ENCODE measurements at places on chromosomes 1 and 21.

GRCh38 chr1:198919667-198920398 is 281.0 kb downstream of the PTPRC start:
- DNase-seq = no peak

DNA sequence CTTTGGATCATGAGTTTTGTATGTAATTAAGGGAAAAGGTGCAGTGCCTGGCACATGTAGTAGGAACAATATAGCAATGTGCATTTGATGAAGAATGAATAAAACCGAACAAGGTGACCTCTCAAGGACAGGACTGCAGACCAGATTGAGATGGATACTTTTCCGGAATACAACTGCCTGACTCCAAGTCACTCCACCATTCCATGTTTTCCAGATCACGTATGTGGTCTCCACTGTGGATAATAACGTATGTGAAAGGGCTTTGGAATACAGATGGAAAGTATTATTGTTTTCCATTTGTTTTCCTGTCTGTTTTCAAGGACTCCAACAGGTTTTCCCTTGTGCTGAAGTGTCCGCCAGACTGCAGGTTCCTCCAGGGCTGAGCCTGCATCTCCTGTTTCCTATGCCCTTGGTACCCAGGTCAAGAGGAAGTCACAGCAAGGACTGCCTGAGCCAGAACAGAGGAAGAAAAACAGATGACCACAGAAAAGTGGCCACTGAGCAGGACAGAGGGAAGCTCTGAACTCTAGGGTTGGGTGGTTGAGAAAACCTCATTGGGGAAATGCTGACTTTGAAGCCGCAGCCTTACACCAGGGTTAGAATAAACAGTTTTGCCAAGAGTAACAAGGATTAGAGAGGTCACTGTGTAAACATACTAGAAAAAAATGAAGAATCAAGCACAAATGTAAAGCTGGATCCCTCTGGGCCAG is 4.0 kb downstream of the CFAP45 start:
- no peak for DNase-seq

DNA sequence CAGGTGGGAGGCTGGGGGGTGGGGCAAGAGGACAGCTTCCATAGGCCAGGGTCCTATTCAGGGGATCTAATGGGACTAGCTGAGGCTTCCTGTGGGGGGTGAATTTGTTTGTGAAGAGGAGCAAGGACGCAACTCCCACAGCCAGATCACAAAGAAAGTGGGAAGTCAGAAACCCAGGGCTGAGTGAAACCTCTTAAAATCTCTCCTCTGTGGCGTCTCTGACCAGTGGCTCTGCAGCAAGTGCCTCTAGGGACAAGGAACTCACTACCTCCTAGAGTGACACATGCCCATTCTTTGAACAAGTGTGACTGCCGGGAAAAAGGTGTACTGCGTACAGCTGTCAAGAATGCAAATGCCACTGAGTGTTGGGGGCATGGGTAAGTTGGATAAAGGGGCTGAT is 187.9 kb downstream of the HIVEP3 start:
- no peak for DNase-seq

DNA sequence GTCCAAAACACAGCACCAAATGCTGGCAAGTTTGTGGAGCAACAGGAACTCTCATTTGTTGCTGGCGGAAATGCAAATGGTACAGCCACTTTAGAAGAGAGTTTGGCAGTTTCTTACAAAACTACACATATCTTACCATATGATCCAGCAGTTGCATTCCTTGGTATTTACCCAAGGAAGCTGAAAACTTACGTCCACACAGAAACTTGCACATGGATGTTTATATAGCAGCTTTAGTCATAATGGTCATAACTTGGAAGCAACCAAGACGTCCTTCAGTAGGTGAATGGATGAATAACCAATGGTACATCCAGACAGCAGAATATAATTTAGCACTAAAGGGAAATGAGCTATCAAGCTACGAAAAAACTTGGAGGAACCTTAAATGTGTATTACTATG is 66.4 kb downstream of the MARK1 start:
- DNase-seq = peak; percentile 2

DNA sequence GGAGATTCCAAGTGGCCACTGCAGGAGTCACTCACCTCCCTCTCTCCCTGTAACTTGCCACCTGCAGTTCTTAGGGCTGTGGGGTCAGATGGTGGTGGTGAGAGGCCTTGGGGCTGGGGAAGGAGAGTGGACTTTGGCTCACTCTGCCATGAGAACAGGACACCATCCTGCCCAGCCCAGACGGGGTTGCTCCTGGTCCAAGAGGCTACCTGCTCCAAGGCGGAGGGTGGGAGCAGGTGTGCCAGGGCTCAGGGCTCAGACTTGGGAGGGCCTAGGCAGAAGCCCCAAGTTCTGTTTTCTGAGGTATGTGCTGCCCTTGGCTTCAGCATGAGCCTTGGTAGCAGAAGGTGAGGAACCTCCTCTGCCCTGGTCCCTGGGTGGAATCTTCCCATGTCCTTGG is 11.4 kb upstream of the KCNC4 start:
- DNase-seq = no peak

DNA sequence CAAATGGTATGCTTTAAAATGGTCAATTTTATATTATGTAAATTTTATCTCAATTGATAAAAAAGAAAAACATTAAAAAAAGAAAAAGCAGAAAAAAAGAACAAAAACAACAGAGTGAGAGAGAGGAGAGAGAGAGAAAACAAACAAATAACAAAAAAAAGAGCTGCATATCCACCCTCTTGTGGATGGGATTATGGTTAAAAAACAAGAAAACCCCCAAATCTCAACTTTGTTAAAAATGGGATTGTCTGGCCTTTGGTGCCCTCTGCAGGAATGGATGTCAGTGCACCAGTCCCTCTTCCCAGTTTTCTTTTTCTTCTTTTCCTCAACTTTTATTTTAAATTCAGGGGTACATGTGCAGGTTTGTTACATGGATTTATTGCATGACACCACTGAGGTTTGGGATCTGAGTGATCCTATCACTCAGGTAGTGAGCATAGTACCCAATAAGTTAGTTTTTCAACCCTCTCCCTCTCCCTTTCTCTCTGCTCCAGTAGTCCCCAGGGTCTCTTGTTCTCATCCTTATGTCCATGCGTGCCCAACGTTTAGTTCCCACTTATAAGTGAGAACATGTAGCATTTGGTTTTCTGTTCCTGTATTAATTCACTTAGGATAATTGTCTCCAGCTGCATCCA is 28.1 kb downstream of the RNF187 start:
- peak; percentile 71 for DNase-seq

- DNase-seq = no peak
Observed at GRCh38 chr1:30248774-30249173, 474.6 kb downstream of the MATN1 start.
